ENCODE measurements at places on chromosomes 4 and X.

DNA sequence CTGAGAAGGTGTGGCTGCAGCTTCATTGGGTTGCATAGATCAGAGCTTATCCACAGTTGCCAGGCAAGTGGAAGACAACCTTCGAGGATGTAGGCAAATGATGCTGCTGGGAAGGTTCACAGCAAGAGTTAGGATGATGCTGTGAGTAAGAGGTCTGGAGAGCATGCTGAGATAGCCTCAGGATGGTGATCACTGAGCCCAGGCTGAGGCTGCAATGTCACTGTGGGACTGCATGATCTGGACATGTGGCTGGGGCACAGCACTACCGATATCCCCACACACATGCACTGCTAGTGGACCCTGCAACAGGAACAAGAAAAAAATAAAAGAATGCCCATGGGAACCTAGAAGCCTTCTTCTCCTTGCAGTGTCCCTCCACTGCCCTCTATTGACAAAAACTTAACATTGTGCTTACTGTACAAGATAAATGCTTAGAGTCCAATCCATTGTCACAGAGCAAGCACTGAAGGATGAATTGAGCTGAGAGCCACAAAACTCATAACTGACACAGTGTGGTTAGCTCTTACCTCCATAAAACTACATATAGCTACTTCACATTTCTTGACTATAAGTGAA lies 105.6 kb downstream of the CNKSR2 start:
- DNase-seq: peak; percentile 14

GRCh38 chr4:120874792-120875774 lies 47.4 kb downstream of the PRDM5 start:
- DNase-seq: no peak

DNA sequence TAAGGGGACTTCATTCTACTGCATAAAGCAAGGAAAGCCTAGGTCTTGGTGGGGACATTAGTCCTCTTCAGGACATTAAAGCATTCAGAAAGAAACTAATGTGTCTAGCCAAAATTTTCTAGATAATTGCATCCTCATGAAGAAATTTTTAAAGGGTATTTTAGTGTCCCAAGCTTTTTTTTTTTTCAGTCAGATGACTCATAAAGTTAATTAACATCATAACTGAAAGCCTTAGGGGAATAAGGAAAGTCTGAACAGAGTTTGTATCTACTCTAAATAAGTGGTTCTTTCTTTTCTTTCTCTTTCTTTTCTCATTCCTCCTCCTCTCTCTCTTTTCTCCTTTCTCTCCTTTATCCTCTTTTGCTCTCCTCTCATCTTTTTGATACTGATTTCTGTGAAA lies 202.4 kb downstream of the ADAMTS3 start:
- no peak for DNase-seq

DNA sequence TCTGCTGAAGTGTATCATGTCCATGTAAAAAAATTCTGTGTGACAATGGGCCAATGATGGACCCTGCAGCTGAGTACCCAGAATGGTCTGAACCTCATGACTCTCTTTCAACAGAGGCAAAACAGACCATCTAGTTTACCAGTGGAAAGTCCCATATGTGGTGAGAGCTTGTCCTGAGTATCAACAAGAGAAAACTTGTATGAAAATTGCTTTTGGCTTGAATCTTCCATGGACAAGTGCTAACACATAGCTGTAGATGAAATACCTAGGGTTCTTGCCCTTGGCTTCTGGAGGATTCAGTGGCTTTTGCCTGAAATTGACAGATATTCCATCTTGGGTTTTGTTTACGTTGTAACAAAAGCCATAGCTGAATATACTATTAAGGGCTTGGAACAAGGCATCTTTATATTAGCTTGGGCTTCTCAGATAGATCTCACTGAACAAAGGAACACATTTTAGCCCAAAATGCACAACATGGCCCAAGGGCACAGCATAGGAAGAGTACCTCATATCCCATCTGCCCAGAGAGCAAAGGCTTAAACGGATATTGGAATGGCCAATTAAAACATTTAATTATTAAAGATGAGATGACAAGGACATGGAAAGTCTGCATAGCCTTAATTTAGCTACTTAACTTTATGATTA lies 128.5 kb upstream of the HPGD start:
- no peak for DNase-seq

DNA sequence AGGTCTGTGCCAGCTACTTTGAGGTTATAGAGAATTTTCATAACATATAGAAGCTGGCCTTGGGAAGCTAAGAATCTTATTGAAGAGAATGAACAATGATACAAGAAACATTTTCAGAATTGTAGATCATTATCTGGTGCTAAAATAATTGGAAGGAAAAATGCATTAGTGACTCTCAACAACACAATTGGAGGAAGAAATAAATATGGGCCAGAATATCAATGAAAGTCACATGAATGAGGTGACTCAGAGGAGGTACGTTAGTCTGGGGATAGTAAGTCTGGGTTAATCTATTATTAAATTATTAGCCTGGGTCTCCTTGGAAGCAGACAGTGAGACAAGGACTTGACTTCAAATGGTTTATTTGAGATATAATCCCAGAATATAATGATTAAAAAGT lies 529.3 kb upstream of the SLIT2 start:
- no peak for DNase-seq

- no peak for DNase-seq
These were observed 19.5 kb downstream of the CNGA2 start for GRCh38 chrX:151754047-151754429.

GRCh38 chrX:131308980-131309379 lies 19.9 kb upstream of the IGSF1 start:
- no peak for DNase-seq

- no peak for DNase-seq
These were observed 35.5 kb downstream of the CCNI start for GRCh38 chr4:77040270-77040669.

- DNase-seq: no peak
These were observed 38.9 kb downstream of the ZDHHC15 start for GRCh38 chrX:75483933-75484332.

DNA sequence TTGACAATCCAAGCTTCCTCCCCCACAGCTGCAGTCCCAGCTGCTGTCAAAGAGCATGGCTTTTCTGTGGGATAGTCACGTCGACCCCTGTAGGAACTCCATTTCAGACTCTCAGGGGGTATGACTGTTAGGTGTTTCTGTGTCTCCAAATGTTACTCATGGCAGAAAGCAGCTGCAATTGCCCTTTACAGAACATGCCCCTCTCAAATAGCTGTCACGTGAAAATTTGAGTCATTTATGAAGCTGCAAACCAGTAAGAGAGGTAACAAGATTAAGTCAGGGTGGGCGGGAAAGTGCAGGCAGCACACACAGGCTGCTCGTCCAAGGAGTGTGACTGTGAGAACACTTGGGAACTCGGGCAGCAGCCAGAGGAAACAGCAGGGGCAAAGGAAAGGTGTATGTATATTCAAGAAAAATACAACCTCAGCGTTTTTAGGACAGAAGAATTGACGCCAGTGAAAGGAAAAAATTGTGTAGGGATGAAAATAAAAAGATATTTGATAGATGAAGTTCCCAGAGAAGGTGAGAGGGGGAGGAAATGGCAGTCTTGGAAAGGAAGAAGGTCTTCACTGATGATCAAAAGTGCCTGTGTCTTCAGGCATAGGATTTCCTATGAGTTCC lies 66.5 kb upstream of the TMEM184C start:
- no peak for DNase-seq

DNA sequence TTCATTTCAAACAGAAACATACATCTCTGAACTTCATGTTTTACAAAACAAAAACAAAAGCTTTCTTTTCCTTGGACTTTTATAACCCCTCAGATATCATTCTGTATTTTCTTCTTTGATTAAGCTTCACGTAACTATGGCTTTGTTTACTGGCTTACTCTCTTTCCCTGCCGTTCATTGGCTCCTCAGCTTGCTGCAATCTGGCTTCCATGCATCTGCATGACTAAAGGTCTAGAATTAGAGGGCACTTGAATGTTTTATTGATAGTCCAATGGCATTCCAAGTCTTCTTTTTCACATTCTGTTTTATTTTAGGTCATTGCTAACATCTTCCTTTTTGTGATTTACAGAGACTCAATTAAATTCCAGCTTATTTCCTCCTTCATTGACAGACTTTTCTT lies 487.6 kb downstream of the GRXCR1 start:
- no peak for DNase-seq

DNA sequence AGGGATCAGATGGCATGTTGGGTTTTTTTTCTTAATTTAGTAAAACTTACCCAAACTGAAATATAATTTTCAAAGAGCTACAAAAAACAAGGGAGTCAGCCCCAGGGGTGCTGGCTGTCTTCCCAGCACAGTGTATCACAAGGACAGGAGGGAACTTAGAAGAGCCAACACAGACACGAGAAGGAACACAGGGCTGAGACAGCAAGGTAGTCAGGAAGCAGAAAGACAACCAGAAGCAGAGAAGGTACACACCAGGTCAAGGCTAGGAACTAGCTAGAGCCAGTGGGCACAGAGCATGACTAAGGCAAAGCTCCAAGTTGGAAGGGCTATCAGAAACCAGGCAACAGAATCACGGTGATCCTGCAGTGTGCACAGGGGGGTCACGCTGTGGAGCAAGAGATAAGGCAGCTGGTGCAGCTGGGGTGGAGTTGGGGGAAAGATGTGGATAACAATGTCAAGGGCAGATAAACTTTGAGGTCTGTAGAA lies 168.7 kb downstream of the NR3C2 start:
- DNase-seq: no peak

GRCh38 chr4:11014199-11014598 lies 329.6 kb upstream of the CLNK start:
- DNase-seq: no peak

DNA sequence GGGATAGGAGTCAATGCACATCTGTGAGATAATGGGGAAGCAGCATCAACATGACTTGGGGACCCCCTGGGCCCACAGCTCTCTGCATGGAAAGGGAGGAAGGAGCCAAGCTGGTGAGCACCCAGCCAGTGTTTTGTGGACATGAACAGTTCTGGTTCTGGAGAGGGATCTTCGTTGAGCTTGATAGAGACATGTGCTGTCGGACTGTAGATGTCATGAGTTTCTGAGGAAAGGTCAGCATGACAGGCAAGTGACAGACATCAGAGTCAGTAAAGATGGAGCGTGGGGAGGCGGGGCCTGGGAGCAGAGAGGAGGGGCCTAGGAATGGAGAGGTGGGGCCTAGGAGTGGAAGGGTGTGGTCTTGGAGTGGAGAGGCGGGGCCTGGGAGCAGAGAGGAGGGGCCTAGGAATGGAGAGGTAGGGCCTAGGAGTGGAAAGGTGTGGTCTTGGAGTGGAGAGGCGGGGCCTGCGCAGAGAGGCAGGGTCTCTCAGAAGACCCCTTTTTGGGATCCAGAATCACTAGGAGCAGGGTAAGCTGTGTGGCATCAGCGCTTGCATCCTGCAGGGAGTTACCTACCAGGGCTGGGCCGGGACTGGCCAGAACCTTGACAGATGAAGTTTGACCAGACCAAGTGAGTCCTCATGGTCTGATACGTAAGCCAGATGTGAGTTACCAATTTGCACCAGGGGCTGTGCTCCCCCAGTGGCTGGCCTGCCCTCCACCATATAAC lies 33.7 kb downstream of the PIGG start:
- DNase-seq: no peak

DNA sequence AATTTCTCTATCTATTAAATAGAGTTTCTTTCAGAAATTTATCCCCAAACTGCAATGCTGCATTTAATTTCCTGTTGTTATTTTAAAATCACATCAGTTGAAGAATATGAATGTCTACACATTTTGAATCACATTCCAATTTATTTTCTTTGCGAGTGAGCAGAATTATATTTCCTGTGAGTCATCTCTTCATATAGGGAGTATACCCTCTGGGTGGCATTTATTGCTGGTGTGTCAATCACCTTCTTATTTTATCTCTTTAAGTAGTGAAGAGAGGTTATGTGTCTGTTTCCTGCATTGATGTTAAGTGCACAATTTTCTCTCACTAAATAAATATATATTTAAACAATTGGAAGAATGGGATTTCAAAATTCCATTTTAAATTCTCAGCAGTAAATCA lies 511.0 kb upstream of the ATOH1 start:
- DNase-seq: no peak

DNA sequence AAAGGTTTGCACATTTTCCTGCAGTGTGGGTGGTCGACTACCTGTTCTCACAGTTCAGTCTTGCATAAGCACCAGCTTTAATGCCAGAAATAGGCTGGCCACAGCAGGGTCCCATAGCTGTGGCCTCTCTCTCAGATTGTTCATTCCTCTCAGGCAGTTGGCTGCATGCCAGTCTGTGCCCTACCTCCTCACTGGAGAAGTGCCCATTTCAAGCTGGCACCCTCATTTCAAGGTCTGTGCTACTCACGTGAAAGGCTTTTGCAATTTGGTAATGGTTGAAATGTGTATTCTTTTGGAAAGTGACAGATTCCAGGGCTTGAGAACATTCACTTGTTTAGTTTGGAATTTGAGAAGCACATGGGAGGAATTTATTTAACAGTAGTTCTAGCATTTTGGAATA lies 28.9 kb upstream of the MTMR1 start:
- DNase-seq: no peak

GRCh38 chr4:79687006-79687405 lies 279.0 kb upstream of the GK2 start:
- DNase-seq: no peak

DNA sequence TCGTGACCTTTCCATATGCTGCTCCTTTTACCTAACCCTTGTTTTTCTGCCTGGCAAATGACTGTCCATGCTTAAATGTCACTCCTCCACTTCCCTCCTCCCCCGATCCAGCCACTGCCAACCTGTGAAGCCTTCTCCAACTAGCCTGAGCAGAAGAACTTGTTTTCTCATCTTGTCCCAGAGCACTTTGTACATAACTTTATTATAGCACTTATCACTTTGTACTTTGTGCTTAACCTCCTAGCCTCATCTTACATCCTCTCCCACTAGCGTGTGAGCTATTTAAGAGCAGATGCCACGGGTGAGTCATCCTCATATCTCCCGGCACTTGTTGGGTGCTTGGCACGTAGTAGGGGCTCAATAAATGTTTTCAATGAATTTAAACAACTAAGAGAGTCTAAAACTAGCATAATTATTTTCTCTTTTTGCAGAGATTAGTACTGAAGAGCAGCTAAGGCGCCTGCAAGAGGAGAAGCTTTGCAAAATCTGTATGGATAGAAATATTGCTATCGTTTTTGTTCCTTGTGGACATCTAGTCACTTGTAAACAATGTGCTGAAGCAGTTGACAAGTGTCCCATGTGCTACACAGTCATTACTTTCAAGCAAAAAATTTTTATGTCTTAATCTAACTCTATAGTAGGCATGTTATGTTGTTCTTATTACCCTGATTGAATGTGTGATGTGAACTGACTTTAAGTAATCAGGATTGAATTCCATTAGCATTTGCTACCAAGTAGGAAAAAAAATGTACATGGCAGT lies 46.9 kb downstream of the XIAP start:
- DNase-seq: no peak

GRCh38 chrX:116009861-116010710 lies 160.5 kb upstream of the AGTR2 start:
- DNase-seq: no peak

- DNase-seq: no peak
These were observed 56.7 kb downstream of the STOX2 start for GRCh38 chr4:183961795-183962194.

GRCh38 chr4:122329876-122330565 lies 48.8 kb upstream of the ADAD1 start:
- no peak for DNase-seq
